Common myeloid progenitor, CD34-positive (primary cell): ENCODE measurements at places on chromosomes 2 and 18.

GRCh38 chr2:11257078-11257477, 87.4 kb downstream of the ROCK2 start:
- H3K36me3 ChIP-seq: peaks cover 5% of the 10 kb centered on the region
- no peak for DNase-seq
- H3K27me3 ChIP-seq: no peaks in the 10 kb centered on the region
- H3K27ac ChIP-seq: no peak overlapping the region

DNA sequence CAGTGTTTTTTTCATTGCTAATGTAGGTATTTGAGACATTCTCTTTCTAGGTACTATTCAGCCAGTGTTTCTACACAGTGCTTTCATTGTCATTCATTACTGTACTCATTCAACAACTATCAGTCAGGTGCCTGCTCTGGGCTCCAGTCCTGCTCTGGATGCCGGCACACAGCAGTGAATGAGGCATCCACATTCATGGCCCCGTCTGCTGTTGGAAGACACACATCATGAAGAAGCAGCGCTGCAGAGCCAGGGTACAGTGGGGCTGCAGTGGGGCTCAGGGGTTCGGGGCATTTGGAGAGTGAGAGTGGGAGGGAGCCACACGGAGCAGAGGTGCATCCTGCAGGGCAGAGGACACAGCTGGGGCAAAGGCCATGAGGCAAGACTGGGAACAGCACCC, 737.2 kb upstream of the RAB6C start:
- no peak overlapping the region for H3K27ac ChIP-seq
- no peaks in the 10 kb centered on the region for H3K36me3 ChIP-seq
- no peak for DNase-seq
- no peak overlapping the region for H3K4me3 ChIP-seq

- H3K27me3 ChIP-seq: no peaks in the 10 kb centered on the region
- H3K27ac ChIP-seq: no peak overlapping the region
- no peak overlapping the region for H3K4me3 ChIP-seq
- H3K36me3 ChIP-seq: no peaks in the 10 kb centered on the region
- peaks cover 14% of the 10 kb centered on the region for H3K4me1 ChIP-seq
These were observed 45.9 kb downstream of the TGIF1 start for GRCh38 chr18:3495691-3496430.

DNA sequence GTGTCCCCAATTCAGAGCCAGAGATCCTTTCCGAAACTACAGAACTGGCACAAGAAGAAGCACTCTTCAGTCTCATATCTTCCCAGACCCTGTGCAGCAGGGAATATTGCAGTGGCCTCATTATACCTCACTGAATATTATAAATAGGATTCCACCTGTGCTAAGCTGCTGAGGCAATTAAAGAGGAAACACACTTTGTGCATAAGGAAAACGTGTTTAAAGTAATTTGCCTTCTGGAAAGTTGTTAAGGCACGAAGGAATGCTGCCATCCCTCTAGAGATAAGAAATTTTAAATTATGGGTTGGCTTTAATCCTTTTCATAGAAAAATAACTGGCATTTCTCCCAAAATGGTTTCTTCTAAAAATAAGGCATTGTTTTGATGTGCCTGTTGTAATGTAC, 233.3 kb downstream of the RAB3GAP1 start:
- no peaks in the 10 kb centered on the region for H3K4me1 ChIP-seq
- DNase-seq: no peak
- no peaks in the 10 kb centered on the region for H3K36me3 ChIP-seq
- no peak overlapping the region for H3K4me3 ChIP-seq
- H3K27me3 ChIP-seq: no peaks in the 10 kb centered on the region

DNA sequence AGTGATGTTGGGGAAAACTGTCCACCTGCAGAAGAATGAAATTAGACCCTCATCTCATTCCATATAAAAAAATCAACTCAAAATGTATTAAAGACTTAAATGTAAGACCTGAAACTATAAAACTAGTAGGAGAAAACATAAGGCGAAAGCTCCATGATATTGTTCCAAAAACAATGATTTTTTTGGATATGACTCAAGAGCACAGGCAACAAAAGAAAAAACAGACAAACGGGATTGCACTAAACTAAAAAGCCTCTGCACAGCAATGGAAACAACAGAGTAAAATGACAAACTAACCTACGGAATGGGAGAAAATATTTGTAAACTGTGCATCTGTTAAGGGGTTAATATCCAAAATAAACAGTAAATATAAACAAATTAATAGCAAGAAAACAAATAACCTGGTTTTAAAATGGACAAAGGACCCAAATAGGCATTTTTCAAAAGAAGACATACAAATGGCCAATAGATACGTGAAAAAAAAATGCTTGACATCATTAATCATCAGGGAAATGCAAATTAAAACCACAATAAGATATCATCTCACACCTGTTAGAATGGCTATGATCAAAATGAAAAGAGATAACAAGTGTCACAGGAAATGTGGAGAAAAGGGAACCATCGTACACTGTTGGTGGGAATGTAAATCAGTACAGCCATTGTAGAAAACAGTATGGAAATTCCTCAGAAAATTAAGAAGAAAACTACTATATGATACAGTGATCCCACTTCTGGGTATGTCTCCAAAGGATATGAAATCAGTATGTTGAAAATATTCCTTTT, 26.6 kb downstream of the LRRFIP1 start:
- no peak overlapping the region for H3K4me3 ChIP-seq
- peaks cover 6% of the 10 kb centered on the region for H3K4me1 ChIP-seq
- no peak overlapping the region for H3K27ac ChIP-seq
- H3K27me3 ChIP-seq: no peaks in the 10 kb centered on the region
- H3K36me3 ChIP-seq: peaks cover 6% of the 10 kb centered on the region

DNA sequence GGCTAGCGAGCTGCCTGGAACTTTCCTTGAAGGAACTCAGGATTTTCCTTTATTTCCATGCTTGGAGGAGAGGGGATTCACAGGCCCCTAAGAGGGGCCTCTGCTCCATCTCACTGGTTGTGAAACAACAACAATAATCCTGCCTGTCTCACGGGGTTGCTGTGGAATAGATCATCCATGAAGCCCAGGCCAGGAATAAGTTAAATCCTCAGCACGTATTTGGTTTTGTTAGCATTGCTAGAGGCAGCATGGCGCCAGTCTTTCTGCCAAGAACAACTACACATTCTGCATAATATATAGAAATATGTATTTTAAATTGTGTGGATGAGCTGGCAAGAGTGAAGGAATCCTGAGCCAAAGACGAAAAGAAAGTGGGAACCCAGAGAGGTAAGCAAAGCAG, 80.8 kb upstream of the L3MBTL4 start:
- no peaks in the 10 kb centered on the region for H3K36me3 ChIP-seq
- no peaks in the 10 kb centered on the region for H3K4me1 ChIP-seq
- H3K27me3 ChIP-seq: peaks cover 8% of the 10 kb centered on the region
- H3K4me3 ChIP-seq: no peak overlapping the region
- H3K27ac ChIP-seq: no peak overlapping the region

- H3K4me1 ChIP-seq: peaks cover 3% of the 10 kb centered on the region
- H3K27ac ChIP-seq: no peak overlapping the region
- H3K36me3 ChIP-seq: no peaks in the 10 kb centered on the region
- H3K27me3 ChIP-seq: no peaks in the 10 kb centered on the region
- DNase-seq: no peak
These were observed 6.5 kb downstream of the NCAPH start for GRCh38 chr2:96342085-96342484.

DNA sequence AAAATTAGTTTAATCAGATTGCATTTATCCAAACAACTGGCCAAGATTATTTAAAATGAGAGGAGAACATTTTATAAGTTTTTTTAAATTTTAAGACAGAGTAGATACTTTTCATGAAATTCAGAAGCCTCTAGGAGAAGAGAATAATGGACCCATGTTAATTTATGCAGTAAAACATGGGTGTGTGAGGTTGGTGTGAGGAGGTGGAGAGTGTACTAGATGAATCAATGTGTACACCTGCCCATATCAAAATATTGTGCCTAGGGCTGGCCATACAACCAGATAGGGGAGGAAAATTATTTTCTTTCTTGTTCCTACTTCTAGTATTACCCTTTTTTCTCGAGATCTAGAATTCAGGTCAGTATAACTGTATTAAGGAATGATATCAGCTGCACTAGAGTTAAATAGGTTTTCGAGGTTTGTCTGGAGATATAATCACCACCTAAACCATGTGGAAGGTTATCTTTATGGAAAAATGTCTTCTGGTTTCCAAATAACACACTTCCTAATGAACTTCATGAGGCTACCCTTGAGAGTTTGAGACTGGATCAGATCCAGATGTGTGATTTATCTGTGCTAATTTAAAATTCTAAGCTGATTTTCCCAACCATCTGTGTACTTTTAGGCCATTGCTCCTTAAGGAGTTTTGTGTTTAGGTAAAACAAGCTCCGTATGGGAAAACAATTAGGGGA, 37.6 kb downstream of the TMEM178A start:
- no peak overlapping the region for H3K4me3 ChIP-seq
- DNase-seq: no peak
- H3K4me1 ChIP-seq: no peaks in the 10 kb centered on the region
- H3K36me3 ChIP-seq: no peaks in the 10 kb centered on the region

DNA sequence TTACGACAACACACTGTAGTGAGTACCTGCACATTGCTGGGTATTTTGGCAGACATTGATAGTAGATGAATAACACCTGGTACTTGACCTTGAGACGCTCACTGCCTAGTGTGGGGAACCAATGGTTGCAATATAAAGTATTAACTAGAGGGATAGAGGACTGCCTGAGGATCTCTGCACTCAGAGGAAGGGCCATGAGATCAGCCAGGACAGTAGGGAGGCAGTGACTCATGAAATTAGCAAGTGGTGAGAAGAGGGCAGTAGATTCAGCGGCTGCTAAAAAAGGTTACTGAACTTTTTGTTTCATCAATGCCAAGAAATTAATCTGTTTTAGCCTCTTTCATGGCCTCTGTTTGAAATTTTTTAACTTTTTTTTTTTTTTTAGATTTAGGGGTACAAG, 250.8 kb upstream of the TCF4 start:
- no peak overlapping the region for H3K27ac ChIP-seq
- no peaks in the 10 kb centered on the region for H3K4me1 ChIP-seq
- no peaks in the 10 kb centered on the region for H3K27me3 ChIP-seq
- no peak for DNase-seq
- H3K4me3 ChIP-seq: no peak overlapping the region
- H3K36me3 ChIP-seq: no peaks in the 10 kb centered on the region

GRCh38 chr2:188869550-188869949, 104.6 kb upstream of the COL3A1 start:
- H3K27me3 ChIP-seq: no peaks in the 10 kb centered on the region
- no peak for DNase-seq
- H3K4me1 ChIP-seq: no peaks in the 10 kb centered on the region
- H3K27ac ChIP-seq: no peak overlapping the region

DNA sequence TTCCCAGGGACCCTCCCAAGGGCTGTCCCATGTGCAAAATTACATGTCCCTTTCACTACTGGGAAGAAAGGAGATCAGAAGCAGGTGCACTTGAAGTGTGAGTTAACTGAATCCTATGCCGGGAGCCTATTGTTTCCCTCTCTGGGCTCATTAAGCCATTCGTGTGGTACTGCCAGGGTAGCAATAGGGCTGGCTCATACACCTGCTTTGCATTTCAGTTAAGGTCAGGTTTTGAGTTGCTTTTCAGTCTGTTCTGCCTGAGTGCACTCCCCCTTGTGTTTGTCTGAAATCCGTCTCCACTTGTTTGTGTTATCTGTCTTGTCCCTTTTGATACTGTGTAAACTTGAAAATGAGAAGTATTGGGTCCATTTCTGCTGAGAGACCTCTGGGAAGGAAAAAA, 1232.6 kb upstream of the NRXN1 start:
- no peak overlapping the region for H3K4me3 ChIP-seq
- H3K4me1 ChIP-seq: no peaks in the 10 kb centered on the region
- H3K27me3 ChIP-seq: no peaks in the 10 kb centered on the region
- H3K36me3 ChIP-seq: no peaks in the 10 kb centered on the region
- no peak for DNase-seq

DNA sequence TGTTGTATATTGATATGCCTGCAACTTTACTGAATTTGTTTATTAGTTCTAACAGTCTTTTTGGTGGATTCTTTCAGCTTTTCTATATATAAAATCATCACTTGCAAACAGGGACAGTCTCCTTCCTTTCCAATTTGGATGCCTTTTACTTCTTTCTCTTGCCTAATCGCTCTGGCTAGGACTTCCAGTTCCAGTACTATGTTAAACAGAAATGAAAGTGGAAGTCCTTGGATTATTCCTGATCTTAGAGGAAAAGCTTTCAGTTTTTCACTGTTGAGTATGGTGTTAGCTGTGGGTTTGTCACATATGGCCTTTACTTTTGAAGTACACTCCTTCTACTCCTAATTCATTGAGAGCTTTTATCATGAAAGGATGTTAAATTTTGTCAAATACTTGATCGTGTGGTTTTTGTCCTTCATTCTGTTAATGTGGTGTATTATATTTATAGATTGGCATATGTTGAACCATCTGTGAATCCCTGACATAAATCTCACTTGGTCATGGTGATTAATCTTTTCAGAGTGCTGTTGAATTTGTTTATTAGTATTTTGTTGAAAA, 52.9 kb downstream of the REL start:
- no peak for DNase-seq
- H3K27me3 ChIP-seq: no peaks in the 10 kb centered on the region
- peaks cover 23% of the 10 kb centered on the region for H3K36me3 ChIP-seq
- no peak overlapping the region for H3K27ac ChIP-seq
- H3K4me1 ChIP-seq: no peaks in the 10 kb centered on the region

- H3K36me3 ChIP-seq: no peaks in the 10 kb centered on the region
- no peak for DNase-seq
- no peak overlapping the region for H3K27ac ChIP-seq
- H3K27me3 ChIP-seq: no peaks in the 10 kb centered on the region
- H3K4me1 ChIP-seq: no peaks in the 10 kb centered on the region
These were observed 537.1 kb downstream of the EPHA4 start for GRCh38 chr2:221034973-221035372.

DNA sequence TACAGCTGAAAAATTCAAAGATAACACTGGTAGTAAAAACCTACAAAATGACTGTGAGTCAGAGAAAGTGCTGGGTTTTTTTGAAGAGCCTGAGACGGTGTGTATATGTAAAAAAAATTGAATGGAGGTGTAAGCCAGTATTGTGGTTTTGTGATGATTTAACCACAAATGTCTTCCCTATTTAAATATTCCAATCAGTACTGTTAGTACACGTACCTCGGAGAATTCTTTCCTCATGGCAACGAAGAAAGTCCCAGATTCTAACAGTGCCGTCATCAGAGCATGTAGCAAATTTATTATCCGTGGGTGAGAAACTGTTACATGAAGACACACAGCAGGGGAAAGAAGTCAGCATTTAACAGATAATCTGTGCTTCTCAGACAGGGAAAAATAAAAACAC, 48.1 kb downstream of the WDR33 start:
- DNase-seq: no peak
- H3K36me3 ChIP-seq: peaks cover 37% of the 10 kb centered on the region
- H3K4me1 ChIP-seq: no peaks in the 10 kb centered on the region
- H3K27me3 ChIP-seq: no peaks in the 10 kb centered on the region
- H3K27ac ChIP-seq: no peak overlapping the region
- no peak overlapping the region for H3K4me3 ChIP-seq

- H3K27me3 ChIP-seq: no peaks in the 10 kb centered on the region
- H3K4me3 ChIP-seq: no peak overlapping the region
- H3K27ac ChIP-seq: no peak overlapping the region
These were observed 1365.5 kb upstream of the CHAC2 start for GRCh38 chr2:52402128-52402527.
